IMR-90 (cell line): ENCODE measurements at places on chromosomes 6 and 20. TPM values are rescaled to one million over a fixed set of nuclear protein-coding genes. Genes with fewer than 3 reads are reported as not detected.

DNA sequence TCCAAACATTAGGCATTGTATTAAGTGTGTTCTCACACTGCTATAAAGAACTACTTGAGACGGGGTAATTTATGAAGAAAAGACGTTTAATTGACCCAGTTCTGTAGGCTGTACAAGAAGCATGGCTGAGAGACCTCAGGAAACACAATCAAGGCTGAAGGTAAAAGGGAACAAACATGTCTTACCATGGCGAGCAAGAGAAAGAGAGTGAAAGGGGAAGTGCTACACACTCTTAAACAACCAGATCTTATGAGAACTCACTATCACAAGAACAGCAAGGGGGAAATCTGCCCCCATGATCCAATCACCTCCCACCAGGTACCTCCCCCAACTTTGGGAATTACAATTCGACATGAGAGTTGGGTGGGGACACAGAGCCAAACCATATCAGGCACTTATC, 86.6 kb upstream of the TOP1 start:
- DNase-seq = no peak

Gene RSPO4
- total RNA-seq = not detected in 2 replicates

Gene ZKSCAN8
- total RNA-seq = 15.0 and 22.8 TPM in 2 replicates

Gene TTK
- total RNA-seq = 21.5 and 35.3 TPM in 2 replicates

GRCh38 chr6:123854201-123854600, 50.5 kb downstream of the NKAIN2 start:
- no peak for DNase-seq

GRCh38 chr6:170250981-170251775, 39.7 kb downstream of the DLL1 start:
- DNase-seq = no peak

GRCh38 chr20:16514140-16514539, 59.1 kb downstream of the KIF16B start:
- DNase-seq = no peak

GRCh38 chr20:57148263-57148662, 118.2 kb downstream of the BMP7 start:
- no peak for DNase-seq

DNA sequence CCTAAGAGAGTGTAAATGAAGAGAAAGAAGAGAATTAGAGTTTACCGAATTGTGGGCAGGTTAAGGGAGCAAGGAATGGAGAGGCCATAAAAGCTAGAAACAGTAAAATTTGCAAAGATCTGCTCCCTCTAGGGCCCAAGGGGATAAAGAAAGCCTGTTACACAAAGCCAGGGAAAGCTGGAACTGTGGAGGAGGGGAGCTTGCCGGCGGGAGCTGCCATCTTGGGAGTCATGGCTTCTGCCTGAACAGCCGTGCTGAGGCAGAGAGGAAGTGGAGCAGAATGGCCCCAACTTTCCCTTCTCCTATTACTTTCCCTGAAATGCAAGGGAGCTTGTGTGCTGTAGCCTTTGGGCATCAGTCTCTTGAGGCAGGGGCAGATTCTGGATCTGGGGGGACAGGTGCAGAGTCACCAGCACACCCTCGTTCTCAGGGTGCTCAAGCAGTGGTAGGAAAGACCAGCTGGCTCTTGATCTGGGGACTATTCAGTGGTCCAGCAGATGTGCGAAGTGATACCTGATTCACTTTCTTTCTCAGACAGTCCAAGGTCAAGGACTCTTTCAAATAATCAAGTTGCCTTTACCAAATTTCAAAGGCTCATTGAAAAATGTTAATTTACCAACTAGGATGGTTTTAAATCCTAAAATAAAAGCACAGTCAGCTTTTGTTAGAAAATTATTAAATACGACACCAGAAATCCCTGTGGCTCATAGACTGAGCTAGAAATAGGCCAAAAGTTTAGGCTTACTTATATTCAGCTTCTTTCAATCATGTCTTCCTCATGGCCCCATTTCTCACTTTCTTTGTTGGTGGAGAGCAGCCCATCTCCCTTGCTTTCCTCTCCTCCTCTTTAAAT, 25.7 kb downstream of the LAMA4 start:
- DNase-seq = no peak
